ENCODE measurements at places on chromosomes 2 and 18.

GRCh38 chr2:43315482-43315881, 89.1 kb upstream of the ZFP36L2 start:
- DNase-seq = no peak

- DNase-seq = no peak
Measured at GRCh38 chr2:216090369-216090786, 8.7 kb downstream of the TMEM169 start.

DNA sequence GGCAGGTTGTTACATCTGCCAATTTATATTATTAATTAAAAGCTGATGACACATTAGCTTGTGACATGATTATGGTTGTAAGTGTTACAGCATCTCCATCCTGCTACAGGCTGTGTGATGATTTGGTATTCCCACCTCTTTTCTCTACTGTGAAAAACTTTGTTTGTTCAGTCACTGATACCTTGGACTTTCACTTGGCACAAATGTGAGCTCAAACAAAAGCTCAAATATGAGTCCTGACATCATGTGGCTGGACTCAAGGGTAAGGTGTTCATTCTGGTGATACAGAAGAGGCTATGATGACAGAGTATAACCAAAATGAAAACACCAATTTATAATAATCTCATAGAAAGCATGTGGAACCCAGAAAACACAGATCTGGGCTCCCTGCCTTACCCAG, 11.4 kb upstream of the IL36A start:
- no peak for DNase-seq

- DNase-seq = peak; percentile 7
Measured at GRCh38 chr18:21444465-21445212, 155.9 kb downstream of the ESCO1 start.

DNA sequence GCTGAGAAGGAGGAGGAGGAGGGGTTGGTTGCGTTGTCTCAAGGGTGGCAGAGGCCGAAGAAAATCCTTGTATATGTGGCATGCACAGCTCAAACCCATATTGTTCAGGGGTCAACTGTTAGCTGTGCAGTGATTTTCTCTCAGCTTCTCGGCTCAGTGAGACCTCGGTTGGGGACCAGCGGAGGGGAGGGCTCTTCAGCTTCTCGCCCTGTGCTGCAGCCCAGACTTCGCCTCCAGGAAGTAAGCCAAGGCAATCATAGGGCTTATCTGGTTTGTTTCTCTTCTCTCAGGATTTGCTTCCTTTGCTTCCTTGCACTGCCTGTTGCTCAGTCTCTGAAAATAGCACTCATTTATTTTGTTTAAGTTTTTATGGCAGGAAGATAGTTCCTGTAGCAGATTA, 85.5 kb downstream of the SOWAHC start:
- no peak for DNase-seq

DNA sequence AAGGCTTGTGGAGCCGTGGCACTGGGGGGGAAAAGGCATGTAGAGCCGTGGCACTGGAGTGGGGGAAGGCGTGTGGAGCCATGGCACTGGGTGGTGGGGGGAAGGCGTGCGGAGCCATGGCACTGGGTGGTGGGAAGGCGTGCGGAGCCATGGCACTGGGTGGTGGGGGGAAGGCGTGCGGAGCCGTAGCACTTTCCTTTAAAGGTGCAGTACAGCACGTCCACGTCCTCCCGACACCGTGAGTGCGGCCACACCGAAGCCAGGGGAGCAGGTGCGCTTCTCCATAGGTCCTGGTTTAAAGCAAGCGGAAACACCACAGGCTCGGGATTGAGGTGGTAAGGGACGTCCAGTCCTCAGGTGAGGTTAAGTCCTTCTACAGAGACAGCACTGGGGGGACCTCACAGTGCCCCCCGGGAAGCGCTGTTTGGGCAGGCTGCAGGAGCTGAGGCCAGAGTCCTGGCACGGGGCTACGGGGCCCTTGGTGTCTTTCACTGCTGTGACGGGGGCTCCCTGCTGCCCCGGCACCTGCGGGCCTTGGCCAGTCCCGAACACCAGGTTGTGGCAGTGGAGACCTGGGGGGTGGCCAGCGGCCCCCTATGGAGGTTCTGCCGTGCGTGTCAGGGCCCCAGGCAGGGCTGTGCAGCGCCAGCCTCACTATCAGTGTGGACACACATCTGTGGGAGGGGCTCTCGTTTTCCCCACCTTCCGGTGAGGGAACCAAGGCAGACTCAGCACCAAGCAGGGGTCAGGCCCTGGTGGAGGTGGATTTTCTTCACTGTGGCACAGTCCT, 93.0 kb upstream of the CTDP1 start:
- DNase-seq = no peak

DNA sequence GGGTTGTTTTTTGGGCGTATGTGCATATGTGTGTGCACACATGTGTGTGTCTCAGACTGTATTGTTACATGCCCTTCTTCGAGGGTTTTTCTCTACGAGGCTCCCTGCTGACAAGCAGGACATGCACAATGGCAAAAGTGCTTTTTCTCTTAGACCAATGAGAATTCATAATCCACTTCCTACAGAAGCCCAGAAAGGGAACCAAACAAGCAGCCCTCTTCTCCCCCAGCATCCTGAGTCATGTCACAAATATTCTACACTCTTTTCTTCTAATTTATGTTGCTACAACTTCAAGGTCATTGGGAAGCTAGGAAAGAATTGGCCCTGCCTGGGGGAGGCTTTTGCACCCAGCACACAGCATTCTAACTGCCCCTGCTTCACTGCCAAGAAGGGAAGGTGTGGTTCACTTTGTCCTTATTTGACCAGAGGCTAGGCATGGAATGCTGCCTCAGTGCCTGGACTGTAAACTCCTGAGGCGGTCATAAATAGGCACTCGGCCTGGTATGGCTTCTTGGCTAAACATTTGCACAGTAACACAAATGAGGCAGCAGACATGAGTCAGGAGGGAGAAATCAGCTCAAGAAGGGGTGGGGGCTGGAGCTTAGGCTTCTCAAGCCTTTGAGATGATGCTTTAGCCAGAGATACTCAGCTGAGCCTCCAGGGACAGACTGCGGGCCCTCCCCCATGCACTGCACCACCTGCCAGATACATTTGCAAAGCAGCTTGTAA, 92.7 kb upstream of the KLF7 start:
- peak; percentile 75 for DNase-seq

DNA sequence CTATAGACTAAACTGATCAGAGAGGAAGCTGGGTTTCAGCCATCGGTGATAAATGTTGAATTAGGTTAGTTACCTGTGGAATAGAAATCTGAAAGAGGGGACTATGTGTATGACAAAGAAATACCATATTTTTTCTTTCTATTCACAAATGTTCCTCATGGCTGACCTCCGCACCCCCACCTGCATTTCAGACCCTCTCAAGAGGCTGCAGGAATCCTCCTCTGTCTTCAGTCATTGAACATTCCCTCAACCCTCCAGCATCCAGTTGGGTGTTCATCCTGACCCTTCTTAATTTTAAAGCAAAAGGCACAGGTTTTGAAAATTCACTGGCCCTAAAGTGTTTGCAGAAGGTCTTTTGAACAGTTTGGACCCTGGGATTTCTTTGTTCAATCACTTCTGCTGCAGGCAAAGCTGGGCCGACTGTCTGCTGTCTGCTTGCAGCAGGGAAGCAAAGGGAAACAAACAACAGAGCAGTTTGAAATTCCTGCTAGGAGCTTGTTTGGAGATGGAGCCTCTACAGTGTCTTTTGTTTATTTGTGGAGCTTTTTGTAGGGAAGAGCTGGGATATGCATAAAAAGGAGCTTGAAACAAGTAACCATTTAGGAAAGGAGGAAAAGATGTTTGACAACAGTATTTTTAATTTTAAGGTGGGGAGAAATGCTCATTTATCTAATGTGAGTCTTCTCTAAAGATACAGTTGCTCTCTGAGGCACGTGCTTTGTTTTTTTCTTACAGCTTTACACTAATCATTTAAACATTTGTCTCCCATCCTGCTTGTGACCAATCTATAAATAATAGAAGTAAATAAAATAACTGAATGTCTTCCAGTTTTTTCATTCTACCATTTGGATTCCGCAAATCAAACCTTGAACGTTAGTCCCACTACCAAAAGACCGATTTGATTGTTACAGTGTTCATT, 213.3 kb upstream of the MMADHC start:
- DNase-seq = no peak

DNA sequence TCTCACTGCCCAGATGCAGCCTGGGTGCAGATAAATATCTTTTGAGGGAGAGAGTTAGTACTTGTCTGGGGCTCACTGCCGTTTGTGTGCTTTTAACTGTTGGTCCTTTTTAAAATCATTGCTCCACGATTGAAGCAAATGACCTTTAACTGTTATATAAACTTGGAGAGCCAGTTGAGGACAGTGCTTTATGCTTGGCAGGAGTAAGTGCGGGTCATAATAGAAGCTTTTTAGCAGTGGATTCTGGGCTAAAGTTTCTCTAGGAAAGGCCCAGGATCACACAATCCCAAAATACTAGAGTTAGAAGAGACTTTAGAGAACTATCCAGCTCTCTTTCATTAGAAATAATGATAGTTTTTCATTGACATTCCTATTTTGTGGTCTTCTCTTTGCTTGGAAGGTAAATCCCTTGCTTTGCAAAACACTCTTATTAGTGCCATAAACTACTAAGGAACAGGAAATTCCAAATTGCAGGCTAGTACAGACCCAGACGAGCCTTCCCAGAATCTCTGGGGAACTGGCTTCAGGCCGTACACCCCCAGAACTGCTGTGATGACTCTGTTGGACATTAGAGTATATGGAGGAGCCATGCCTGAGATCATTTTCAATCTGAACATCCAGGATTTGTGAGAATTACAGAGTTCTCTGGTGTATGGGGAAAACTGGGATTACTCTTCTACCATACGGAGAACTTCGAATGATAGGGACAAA, 19.1 kb downstream of the LIMS1 start:
- DNase-seq = no peak

DNA sequence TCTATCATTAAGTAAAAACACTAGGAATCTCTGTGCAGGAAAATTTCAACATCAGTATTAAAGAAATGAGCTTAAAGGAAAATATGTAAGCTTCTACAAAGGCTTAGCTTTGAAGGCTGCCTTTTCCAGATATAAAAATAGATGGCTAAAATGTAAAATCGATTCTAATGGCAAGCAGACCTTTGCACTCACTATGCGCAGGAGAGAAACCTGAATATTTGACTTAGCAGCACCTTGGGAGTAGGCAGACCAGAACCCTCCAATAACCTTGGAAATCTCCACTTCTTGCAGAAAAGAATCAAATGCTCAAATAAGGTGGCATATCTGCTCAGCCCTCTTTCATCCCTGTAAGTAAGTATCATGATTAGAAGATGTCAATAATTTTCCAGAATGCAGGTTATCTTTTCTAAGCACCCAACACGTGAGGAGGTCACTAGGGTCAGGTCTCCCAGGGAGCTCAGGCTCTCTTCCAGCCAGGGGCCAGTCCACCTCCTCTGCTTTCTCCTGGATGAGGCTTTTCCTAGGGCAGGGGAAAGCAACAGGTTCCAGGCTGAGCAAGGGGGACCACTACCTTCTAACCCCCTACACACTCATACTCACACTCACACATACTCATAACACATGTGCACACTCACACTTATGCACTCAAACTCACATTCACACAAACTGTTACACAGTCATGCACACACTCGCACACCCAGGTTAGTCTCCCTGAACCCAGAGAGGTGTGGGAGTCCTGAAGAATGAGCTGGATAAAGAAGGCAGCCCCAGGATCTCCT, 3.8 kb downstream of the PIEZO2 start:
- no peak for DNase-seq

GRCh38 chr18:64539847-64540246, 391.0 kb upstream of the LINC00305 start:
- DNase-seq = no peak

DNA sequence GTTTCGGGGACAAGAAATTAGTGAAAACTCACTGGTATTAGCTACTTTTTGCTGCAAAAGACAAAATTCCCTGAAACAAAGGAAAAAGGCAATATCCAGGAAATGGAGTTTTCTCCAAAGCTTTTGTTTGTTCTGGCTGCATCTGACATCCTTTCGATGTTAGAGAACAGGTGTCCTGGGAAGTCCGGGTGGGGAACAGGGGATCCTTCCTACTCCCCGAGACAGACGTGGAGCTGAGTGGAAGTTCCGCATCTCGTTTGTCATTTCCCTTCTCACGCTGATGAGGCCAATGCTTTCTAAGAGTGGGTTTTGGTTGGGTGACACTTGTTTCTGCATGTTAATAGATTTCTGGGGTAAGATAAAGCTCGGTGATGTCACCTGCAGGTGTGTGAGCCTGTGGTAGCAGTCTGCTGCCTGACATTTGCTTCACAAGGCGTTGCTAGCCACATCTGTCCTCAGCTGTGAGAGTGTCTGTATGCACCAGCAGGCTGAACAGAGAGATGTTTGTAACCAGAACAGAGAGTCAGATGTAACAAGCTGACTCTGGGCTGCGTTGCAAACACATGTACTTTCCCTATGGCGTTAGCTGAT, 125.9 kb downstream of the ACOXL start:
- no peak for DNase-seq

DNA sequence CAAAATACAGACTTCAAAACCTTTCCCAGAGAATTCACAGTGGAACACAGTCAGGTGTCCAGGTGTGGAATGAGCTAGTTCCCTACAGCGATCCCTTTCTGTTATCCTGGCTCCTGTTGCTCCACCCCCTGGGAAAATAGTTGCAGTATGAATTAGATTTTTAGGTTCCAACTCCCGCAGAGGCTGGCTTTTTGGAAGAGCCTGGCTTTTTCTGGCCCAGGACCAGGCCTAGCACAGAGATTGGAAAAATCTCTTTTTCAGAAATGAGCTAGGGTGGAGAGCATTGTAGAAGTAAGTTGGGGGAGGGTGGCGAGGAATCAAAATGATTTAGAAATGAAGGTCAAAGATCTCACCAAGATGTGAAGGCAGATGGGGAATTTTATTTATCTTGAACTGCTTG, 27.1 kb downstream of the COL5A2 start:
- DNase-seq = no peak

DNA sequence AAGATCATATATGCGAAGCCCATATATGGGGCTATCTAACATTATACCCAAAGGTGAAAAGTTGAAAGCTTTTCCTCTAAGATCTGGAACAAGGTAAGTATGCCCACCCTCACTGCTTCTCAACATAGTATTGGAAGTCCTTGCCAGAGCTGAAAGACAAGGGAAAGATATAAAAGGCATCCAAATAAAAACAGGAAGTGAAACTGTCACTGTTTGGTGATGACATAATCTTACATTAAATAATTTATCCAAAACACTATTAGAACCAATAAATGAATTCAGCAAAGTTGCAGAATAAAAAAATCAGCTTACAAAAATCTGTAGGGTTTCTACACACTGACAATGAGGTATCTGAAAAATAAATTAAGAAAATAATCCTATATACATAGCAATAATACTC, 205.8 kb downstream of the INSIG2 start:
- no peak for DNase-seq
